ENCODE measurements at places on chromosomes 2 and 18.

DNA sequence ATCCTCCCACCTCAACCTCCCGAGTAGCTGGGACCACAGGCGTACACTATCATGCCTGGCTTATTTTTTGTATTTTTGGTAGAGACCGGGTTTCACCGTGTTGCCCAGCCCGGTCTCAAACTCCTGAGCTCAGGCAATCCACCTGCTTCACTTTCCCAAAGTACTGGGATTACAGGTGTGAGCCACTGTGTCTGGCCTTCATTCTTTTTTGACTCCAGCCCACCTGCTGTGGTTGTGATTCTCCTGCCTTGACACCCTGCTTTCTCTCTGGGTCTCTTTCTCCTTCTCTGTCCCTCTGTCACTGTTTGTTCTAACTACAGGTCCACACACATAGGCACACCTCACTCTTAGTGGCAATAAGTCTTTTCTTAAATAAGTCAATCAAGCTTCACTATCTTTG lies 85.3 kb downstream of the FTCDNL1 start:
- no peak for DNase-seq

DNA sequence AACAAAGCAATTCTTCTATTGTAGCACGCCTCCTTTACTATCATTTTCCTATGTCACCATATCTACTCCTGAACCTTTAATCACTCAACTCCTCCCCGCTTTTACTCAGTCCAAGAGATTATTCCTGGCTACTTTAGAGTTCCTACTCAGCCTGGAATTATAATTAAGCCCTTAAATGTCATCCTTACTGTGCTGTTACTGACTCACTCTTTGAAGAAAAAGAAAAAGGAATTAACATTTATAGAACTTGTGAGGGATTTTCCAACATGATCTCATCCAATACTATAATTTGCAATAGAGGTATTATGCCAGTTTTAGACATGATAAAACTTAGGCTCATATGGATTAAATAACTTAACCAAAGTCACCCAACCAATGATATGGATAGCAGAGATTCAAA lies 61.7 kb downstream of the CCDC88A start:
- no peak for DNase-seq

DNA sequence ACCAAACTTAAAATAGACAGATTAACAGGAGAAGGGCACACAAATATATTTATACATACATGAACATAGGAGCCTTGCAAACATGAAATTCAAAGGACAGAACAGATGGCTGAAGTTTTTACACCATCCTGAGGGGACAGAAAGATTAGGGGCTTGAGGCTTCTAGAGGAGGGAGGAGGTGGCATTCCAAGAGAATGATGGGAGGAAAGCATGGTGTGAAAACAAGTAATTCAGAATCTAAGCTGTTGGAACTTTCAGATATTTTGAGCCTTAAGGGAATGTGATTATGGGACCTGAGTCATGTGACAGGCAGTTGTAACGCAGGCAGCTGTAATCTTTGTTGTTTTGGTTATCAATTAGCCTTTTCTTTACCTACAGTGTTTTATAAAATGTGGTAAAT lies 225.2 kb upstream of the SPOPL start:
- no peak for DNase-seq

DNA sequence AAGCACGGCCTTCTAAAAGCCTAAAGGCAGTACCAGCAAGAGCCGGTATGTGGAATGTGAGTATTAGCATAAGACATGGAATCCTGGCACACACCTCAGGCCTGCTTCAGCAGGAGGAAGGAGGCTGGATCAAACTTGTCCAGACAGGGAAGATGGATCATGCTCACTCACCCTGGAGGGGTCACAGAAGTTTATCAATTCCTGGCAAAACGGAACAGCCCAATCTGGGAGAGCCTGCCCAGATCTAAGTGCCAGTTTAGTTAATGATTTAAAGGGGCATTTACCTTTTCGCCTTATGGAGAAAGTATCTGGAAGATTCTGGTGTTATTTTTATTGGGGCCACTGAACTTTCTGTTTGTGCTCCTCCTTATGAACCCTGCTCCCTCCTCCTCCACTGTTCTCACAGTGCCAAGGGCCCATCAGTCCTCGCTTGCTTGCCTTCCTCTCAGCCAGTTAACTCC lies 58.3 kb upstream of the NFE2L2 start:
- DNase-seq, result no peak

DNA sequence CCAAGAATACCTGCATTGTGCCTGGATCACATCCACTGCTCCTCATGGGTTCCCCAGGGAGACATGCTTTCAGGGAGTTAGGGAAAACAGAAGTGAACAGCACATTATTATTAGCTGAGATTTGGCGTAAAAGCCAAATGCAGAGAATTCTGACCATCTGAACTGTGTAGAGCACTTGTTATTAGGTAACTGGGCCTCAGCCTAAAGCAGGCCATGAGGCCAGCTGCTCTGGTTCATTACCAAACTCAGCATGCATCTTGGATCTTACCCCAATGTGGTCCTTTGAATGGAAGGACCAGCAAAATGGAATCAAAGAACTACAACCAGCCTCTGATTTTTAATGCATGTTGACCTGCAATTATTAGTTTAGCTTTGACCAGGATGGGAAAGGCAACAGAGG lies 322.3 kb downstream of the KCNS3 start:
- no peak for DNase-seq

GRCh38 chr18:49631146-49631866 lies 69.4 kb downstream of the LIPG start:
- DNase-seq, result no peak

DNA sequence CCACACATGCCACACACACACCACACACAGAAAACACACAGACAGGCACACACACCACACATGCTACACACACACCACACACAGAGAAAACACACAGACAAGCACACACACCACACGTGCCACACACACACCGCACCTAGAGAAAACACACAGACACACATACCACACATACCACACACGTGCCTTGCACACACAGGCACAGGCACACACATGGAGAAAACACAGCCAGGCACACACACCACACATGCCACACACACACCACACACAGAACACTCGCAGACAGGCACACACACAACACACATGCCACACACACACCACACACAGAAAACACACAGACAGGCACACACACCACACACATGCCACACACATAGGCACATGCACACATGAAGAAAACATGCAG lies 242.1 kb upstream of the MYT1L start:
- no peak for DNase-seq

DNA sequence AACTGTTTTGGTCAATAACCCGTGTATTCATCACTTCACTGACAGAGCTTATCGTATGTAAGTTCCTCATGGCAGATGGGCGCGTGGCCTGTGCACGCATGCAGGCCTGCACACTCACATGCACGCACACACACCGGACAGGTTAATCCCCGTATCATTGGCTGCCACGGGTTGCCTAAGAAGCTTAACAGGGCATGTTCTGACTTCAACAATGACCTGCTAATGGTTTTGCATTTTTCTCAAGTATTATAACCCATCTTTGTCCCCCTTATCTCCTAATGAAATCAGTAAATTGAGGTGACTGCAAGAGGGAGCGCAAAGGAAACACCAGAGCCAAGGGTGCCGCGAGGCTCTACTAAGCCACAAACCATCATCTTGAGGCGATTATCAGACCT lies 399.0 kb upstream of the ID2 start:
- DNase-seq, result no peak

DNA sequence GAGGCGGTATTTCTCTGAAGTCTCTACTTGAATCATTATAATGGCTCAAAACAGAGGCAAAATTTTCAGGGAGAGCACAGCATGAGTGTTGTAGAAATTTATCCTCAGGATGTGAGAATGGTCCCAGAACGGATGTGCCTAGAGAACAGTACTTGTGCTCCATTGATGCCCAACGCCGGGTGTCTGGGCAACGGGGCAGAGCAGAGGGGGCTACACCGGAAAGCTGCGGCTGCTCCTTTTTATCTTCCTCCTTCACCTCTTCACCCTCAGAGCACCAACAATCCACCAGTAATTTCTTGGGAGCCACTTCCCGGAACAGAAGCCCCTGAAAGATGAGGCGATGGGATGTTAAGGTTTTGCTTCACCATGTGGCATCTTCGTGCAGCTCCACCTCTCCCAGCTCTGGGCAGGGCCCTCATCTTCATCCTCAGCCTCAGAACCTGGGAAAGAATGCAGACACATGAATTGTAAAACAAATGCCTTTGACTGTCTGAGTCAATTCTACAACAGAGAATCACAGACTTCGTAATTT lies 71.5 kb downstream of the PTGR3 start:
- no peak for DNase-seq

GRCh38 chr2:60633615-60634014 lies 80.2 kb upstream of the BCL11A start:
- no peak for DNase-seq

GRCh38 chr18:2857491-2858131 lies 10.8 kb downstream of the EMILIN2 start:
- DNase-seq, result no peak

DNA sequence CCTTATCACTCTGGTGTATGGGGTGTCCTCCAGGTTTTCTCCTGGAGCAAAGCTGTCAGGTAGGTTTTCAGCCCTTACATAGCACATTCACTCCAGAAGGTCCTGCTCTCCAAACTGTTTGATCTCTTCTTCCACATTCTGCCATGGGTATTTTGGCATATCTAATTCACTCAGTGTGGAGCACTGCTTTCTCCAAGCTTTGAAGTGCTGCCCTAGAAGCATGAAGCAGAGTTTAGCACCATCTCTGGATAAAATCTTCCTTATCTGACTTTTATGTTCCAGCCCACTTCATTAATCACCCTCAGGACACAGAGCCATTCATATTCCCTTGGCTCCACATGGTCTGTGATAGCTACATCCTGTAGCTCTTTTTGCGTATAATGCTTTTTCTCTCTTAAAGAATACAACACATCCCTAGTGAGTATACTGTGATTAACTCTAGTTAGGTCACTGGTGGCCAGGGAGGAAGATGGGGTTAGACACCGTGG lies 56.7 kb upstream of the ARHGAP28 start:
- no peak for DNase-seq

GRCh38 chr2:152846697-152847470 lies 128.5 kb downstream of the ARL6IP6 start:
- DNase-seq, result no peak

DNA sequence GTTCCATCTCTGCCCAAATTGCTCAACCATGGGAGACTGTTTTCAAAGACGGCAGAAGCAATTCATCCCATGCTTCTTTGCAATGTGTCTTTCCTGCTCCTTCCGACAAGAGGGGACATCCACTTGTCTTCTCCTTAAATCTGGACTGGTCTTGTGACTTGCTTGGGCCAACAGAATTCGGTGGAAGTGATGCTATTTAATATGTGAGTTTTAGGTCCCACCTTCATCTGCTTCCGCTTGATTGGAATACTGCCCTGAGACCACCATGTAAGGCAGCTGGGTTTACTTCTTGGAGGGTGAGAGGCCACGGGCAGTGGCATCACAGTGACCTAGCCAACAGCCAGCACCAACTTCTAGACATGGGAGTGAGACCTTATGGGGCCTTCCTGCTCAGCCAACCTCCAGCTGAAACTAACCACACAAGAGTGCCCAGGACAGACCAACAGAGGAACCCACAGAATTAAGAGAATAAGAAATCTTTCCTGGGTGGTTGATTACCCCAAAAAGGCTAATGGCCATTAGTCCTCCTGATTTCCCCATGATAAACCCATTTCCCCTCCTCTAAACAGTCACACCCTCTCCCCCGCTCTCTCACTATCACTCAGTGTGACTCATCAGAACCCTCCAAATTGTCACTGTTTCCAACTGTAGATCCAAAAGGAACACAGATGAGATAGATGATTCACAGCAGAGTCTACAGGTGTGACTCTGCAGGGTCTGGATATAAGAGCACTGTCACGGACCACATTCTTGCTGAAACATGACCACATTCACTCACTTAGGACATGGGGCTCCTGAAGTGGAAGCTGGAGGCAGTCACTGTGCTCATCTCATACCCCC lies 16.2 kb upstream of the RHOB start:
- no peak for DNase-seq

DNA sequence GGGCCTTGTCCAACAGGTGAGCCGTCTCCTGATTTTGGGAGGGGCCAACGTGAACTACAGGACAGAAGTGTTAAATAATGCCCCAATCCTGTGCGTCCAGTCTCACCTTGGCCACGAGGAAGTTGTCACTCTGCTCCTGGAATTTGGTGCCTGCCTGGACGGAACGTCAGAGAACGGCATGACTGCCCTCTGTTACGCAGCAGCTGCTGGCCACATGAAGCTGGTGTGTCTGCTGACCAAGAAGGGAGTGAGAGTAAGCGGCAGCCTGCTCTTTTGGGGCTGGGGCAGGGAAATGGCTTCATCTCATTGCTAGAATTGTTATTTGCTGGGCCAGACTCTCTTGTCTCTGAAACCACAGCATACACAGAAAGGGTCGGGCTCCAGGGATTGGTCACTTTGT lies 92.3 kb downstream of the WDSUB1 start:
- DNase-seq, result no peak

DNA sequence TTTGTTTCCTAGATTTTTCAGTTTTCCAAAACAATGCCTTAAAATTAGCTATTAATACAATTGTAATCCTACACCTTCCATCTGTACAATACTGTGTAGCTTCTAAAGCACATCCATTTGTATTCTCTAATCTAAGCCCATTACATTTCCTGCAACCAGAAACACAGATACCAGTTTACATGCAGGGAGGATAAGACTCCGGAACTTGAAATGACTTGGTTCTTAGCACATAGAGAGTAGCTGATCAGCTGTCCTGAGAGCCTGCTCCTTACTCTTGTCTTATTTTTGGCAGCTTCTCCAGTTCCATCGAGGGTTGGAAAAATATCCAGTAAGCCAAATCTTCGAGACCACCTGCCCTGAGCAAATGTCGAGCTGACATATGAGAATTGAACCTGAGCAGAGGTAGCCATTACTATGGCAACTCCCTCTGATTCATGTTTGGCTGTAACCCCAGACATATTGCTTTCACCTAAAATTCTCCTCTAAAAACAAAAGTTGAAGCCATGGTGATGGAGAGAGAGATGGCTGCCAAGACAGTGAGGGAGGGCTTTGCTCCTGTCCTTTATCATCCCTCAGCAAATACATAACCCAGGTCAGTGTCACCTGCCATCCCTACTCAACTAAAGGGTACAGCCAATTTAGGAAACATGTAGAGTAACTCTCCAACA lies 542.8 kb downstream of the IRS1 start:
- DNase-seq, result no peak

DNA sequence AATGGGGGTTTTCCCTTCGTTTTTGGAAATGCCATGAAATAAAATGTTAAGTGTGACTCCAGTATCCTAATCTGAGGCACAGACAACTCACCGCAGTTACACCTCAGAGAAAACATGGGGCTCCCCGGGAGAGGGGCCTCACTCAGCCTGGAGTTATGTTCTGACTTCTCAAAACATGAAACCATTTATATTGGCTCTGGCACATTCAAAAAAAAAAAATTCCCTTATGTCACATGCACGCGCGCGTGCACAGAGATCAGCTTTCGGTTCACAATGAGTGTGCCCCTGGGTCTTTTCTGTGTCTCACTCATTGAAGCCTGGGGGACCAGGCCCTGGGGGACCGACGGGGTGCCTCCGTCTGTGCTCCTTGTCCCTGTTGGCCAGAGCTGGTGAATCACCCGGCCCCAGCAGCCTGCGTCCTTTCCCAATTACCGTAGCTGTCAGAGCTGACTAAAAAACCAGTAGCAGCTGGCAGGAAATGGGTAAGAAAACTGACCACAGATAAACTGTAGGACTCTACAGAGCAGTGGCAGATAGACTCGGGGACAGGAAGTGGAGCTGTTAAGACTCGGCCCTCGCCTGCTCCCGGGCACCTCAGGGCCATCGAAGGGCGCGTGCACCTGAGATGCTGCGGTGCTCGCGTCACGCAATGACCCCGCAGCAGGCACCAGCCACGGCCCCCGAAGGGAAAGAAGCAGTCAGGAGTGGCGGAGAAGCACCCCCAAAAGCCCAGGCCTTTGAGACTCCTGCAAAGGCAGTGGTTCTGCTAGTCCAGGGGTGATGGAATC lies 138.3 kb upstream of the ID2 start:
- no peak for DNase-seq

- DNase-seq, result no peak
Measured at GRCh38 chr2:38948995-38949394, 59.3 kb downstream of the ARHGEF33 start.

All from LNCaP clone FGC (cell line).